ENCODE measurements at places on chromosomes 4 and X.
A peak's percentile ranks its signal among the peaks of the same experiment; 100 is the strongest.

- peak; percentile 82 for DNase-seq
Measured at GRCh38 chr4:89056953-89057398, at the start of gene FAM13A. Gene FAM13A, minus strand, starts transcription at chr4:89057185. Its CDS starts 221 bp downstream, at chr4:89056964.

- DNase-seq, result peak; percentile 67
Measured at GRCh38 chr4:151215295-151215694, 61.7 kb upstream of the PRSS48 start.

GRCh38 chr4:163527172-163527571 is 32.7 kb downstream of the TMA16 start:
- DNase-seq, result no peak

DNA sequence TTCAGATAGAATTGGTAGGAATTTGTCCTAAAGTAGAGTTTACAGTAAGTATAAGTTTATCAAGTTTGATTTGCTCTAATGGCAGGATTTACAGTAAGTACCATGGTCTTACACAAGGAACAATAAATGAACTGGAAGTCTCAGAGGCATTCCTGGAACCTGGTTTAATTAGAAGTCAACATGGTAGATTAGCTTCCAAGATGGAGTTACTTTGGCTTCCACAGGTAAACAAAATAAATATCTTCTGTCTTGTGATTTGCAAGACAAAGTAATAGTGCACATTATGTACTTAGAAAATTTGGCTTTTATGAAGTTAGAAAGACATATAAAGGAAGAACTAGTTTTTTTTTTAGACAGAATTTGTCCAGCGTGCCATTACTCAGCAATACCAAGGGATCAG is 190.7 kb downstream of the GLUD2 start:
- no peak for DNase-seq
